ENCODE measurements at places on chromosomes 2 and 18. TPM values are rescaled to one million over a fixed set of nuclear protein-coding genes. Genes with fewer than 3 reads are reported as not detected.

Gene HRH4
- total RNA-seq = 0.12 TPM

- no peak for DNase-seq
Measured at GRCh38 chr2:145044491-145044890, 524.6 kb upstream of the ZEB2 start.

Gene FER1L5
- total RNA-seq = 0.07 TPM

DNA sequence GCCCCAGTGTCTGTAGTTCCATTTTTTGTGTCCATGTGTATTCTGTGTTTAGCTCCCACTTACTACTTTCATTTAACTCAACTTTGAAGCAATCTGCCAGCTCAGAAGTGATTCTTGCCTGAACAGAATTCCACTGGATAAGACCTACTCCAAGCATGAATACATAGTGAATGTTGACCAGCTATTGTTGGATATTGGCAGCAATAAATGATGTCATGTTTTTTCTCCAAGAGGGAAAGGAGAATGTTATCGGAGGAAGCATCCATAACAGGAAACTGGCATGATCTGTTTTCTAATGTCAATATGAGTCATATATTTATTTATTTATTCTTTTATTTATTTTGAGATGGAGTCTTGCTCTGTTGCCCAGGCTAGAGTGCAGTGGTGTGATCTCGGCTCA lies 36.8 kb upstream of the TRAPPC8 start:
- no peak for DNase-seq

Gene ARL6IP6
- total RNA-seq = 83.9 TPM

- DNase-seq = no peak
Measured at GRCh38 chr2:28408764-28409599, 16.3 kb downstream of the FOSL2 start.

Gene SPP2
- total RNA-seq = not detected

Gene GCA
- 20.6 TPM for total RNA-seq
